SK-MEL-5 (cell line): ENCODE measurements at places on chromosomes 12 and 14. TPM values are rescaled to one million over a fixed set of nuclear protein-coding genes. Genes with fewer than 3 reads are reported as not detected.

Gene RND1
- 0.11 and 0.13 TPM in 2 replicates for total RNA-seq

Gene MANSC4
- 0.37 TPM in 1 of 2 replicates, not detected in the other for total RNA-seq

Gene GNG2
- 19.1 and 22.3 TPM in 2 replicates for total RNA-seq

Gene SP1
- 38.9 and 40.5 TPM in 2 replicates for total RNA-seq

Gene RNASE7
- not detected in 2 replicates for total RNA-seq

Gene FOXG1
- not detected in 2 replicates for total RNA-seq

Gene ABCD2
- 0.05 and 0.08 TPM in 2 replicates for total RNA-seq

Gene NXPH4
- total RNA-seq, result 5.1 and 5.4 TPM in 2 replicates

Gene FOXN4
- total RNA-seq, result not detected in 2 replicates

Gene GLIPR1L2
- not detected in 2 replicates for total RNA-seq

Gene CFAP251
- total RNA-seq, result 3.3 and 5.3 TPM in 2 replicates
